Osteocyte (in vitro differentiated cells): ENCODE measurements at places on chromosomes 1 and 21. TPM values are rescaled to one million over a fixed set of nuclear protein-coding genes. Genes with fewer than 3 reads are reported as not detected.

DNA sequence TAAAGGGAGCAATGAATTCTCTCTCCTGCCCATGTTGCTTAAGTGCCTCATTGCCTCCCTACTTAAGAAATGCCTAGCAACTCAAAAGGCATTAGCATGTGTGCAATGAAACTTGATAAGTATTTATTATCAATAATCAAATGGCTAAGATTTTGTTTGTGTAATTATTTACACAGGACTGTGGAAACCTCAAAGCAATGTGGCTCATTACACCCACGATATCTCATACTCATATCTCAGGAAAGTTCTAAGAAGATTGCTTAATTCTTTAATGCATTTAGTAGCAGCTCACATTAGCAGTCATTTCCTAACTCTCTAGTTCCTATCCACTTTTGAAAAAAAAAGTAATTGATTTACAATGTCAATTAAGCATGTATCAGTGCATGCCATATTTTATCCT lies 253.3 kb downstream of the DUSP10 start:
- DNase-seq: no peak

DNA sequence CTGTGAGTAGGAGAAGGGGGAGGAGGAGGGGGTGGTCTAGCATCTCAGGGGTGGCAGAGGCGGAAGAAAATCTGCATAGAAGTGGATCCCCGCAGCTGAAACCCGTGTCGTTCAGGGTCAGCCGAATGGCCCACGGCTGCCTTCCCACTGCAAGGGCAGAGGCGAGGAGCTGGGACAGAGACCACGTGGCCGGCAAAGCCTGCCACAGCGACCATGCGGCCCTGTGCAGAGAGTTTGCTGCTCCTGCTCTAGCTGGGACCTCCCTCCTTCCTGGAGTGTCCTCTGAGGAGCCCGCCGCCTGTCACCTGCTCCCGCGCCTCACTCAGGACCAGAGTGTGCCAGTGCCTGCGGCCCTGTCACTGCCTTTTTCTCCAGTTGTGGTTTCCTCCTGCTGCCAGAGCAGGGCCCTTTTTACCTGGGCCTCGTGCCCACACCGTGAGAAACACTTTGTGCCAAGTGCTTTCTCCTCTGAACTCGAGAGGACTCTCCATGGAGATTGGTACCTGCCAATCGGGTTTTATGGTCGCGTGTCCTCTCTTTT lies 5.4 kb upstream of the TRPM2 start:
- no peak for DNase-seq

- DNase-seq: no peak
These were observed 73.5 kb downstream of the OSBPL9 start for GRCh38 chr1:51690285-51690961.

DNA sequence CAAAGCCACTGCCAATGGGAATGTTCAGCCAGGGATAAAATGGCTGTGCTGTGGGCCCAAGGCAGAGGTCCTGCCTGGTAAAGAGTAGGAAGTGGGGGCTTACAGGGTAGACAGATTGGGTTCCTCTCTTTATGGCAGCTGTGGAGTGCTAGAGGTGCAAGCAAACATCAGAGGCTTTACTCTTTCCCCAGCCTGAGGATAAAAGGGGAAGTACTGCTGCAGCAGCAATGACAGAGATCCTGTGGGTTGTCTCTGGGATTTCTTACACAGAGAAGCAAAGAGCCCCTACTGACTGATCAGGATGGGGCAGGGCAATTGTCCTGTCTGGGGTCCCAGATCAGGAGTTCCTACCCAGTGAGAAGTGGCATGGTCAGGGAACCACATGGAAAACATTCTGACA lies 54.2 kb downstream of the DRAM2 start:
- no peak for DNase-seq

- no peak for DNase-seq
These were observed 117.5 kb upstream of the ARHGEF16 start for GRCh38 chr1:3336641-3337630.

DNA sequence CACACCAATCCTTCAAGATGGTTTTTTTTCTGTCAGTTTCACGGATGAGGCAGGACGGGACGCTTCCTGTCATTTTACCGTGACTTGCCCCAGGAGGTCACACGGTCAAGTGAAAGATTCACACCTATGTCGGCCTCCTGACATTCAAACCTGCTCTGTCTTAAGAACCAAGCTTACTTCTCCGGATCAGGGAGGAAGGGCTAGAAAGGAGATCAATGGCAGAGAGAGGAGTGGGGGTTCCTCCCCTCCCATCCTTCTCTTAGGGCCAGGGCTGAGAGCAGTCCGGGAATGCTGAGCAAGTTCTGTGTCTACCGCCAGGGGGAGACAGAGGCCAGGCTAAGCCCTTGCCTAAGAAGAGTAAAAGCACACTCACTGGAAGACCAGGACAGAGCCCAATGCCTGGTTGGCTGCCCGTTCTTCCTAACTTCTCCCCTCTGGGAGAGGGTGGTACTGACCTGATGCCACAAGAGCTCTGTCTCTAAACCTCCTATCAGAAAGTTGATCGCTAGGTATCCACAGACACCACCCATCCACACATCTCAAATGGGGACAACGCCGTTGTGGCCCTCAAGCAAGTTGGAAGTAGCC lies 1.1 kb upstream of the PPM1J start:
- DNase-seq: peak; percentile 95

Gene NUDT4B
- total RNA-seq: 0.68 TPM in 1 of 2 replicates, not detected in the other

Gene PUSL1
- total RNA-seq: 21.5 and 22.1 TPM in 2 replicates

- DNase-seq: peak; percentile 32
These were observed 36.8 kb upstream of the SLC16A1 start for GRCh38 chr1:112992780-112993179.

Gene SPRR5
- total RNA-seq: not detected in 2 replicates

DNA sequence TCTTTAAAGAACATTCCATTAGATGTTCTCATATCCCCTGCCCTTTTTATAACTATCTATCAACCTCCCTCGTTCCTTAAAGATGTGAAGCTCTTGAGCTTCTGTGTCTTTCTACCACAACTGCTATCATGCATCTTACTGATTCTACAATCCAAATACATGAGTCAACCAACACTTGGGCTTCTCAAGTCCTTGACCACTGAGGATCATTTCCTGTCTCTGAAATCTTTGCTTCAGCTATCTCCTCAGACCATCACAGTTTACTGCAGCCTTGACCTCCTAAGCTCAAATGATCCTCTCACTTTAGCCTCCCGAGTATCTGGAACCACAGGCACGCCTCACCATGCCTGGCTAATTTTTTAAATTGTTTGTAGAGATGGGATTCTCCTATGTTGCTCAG lies 75.2 kb downstream of the FMO4 start:
- no peak for DNase-seq

Gene FMO4
- total RNA-seq: 4.0 and 4.1 TPM in 2 replicates

Gene REN
- not detected in 2 replicates for total RNA-seq

- DNase-seq: no peak
These were observed 37.2 kb downstream of the RIMS3 start for GRCh38 chr1:40627987-40628902.

DNA sequence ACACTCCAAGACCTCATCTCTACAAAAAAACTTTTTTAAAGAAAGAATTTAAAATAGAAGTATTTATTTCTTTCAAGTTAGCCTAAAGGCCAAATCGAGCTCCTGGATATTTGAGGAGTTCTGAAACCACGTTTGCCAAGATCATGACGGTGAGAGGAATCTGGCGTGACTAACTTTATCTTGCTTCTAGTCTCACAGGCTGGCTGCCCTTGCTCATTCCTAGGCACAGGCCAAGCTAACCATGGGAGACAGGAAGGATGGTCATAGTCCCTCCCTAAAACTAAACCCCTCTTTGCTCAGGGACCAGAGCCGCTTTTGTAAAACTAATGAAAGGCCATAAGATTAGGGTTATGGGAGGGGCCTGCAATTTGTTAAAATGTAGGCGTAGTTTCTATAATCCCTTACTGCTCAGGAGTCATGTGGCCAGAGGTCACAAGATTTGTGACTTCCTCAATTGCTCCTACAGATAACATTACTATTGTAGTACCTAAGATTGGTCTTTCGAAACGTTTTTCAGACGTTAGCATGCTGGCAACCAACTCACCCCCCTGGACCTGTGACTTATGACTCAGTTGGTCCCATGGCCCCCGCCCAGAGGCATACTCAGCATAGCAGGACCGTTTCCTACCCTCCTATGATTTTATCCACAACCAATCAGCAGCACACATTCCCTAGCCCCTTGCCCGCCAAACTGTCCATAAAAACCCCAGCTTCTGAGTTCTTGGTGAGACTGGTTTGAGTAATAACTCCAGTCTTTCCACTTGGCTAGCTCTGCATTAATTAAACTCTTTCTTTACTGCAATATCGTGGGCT lies 425.0 kb downstream of the SMYD3 start:
- no peak for DNase-seq

- no peak for DNase-seq
These were observed 22.7 kb upstream of the EYA3 start for GRCh38 chr1:28111157-28111556.

DNA sequence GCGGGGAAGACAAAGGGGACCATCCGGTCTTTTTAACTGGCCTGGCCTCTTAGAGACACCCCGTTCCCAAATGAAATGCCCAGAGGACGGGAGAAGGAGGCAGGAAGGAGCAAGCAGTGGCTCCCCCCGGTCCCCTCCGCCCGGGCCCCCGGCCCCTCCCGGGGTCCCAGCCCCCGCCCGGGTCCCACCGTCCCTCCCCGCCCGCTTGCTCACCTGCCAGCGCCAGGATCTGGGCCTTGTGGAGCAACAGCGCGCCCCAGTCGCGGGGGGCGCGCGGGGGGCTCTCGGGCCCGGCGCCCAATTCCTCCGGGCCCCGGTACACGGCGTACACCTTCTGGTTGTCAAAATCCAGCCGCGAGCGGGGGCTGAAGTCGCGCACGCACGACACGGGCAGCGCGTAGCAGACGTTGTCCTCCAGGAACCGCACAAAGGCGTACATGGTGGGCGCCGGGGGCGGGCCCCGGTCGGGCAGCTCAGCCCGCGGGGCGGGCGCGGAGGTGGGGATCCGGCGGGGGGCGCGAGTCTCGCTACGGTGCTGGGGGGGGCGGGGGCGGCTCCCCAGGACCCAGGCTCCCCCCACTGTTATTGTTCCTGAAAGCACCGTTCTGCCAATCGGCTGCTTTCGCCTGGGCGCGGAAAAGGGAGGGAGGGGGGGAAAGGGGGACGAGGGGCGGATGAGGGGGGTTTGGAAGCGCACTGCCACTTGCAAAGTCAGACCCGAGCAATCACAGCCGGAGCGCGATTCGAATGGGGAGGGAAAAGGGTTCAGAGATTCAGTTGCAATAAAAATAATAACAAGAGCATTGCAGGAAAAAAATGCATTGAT lies at the start of gene BEND5:
BEND5 (minus strand) TSS at position 499 of the 826 bp plus-strand sequence; CDS start at position 439, 60 bp downstream.
- no peak for DNase-seq

DNA sequence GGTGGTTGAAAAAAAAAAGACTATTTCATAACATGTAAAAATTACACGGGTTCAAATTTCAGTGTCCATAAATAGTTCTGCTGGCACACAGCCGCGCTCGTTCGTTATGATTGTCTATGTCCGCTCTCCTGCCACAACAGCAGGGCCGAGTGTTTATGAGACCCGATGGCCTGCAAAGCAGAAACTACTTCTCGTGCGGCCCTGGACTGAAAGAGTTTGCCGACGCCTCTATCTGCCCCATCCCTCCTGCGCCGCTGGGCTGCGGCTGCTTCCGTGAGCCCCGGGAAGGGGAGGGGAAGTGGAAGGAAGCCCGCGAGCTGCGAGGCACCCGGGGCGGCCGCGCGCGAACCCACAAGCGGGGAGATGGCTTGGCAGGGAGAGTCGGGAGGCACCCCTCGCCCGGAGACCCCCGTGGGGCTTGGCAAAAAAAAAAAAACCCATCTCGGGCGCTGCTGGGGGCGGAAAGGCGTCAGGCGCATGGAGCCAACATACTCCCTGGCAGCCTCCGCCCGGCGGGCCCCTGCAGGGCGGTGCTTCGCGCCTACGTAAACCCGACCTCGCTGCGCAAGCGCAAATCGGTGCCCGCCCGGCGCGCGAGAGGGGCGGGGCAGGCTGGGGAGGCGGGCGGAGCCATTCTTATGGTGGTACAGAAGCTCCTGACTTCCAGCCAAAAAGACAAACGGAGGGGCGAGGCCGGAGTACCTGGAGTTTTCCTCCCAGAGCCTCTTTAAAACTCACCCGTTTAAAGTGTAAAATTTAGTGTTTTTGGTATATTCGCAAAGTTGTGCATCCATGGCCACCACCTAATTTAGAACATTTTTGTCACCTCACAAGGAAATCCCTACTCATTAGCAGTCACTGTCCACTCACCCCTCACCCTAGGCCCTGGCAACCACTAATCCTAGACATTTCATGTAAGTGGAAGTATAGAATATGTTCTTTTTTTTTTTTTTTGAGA lies 8.3 kb downstream of the SLC27A3 start:
- peak; percentile 98 for DNase-seq

- no peak for DNase-seq
These were observed 63.3 kb downstream of the PBX1 start for GRCh38 chr1:164622068-164622845.

Gene KLF17
- total RNA-seq: not detected in 2 replicates

DNA sequence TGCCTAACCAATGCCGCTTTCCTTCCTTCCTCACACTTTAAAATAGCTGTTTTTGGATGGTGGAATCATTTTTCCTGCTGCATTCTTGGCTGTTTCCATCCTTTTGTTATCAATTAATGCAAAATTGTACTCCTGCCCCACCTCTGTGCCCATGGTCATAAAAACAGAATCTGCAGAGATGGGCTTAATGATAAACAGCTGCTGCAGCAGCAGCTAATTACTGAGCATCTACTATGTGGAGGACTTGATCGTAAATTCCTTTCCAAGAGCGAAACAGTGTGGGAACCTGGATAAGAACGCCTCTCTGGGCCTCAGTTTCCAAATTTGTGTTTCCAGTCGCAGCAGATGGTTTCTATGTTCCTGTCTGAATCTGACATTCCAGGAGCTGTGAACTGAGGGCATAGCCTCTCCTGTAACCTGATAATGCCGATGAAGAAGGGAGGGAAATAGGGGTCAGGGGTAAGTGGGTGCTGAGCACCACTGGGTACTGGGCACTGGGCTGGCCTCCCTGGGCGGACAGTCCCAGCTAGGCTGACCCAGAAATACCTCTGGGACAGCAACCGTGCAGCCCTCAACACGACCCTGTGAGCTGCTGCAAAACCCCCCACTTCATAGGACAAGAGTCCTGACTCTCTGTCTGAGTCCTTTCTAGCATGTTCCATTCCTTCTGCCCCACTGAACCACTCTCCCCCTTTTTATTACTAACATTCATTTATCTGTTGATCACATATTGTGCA lies 121.7 kb downstream of the DMRTB1 start:
- no peak for DNase-seq

Gene TINAGL1
- total RNA-seq: 9.2 and 10.0 TPM in 2 replicates

GRCh38 chr1:26909951-26910342 lies 3.8 kb downstream of the NR0B2 start:
- no peak for DNase-seq

- DNase-seq: no peak
These were observed 157.2 kb upstream of the NFIA start for GRCh38 chr1:60924964-60925798.

Gene BTBD19
- 39.1 and 51.2 TPM in 2 replicates for total RNA-seq

Gene KCNE1
- total RNA-seq: 0.44 and 0.59 TPM in 2 replicates

GRCh38 chr1:218664385-218665170 lies 319.4 kb downstream of the TGFB2 start:
- no peak for DNase-seq

Gene AMY1B
- total RNA-seq: not detected in 2 replicates
